GM12891 (cell line): ENCODE measurements at places on chromosomes 11 and 22.

DNA sequence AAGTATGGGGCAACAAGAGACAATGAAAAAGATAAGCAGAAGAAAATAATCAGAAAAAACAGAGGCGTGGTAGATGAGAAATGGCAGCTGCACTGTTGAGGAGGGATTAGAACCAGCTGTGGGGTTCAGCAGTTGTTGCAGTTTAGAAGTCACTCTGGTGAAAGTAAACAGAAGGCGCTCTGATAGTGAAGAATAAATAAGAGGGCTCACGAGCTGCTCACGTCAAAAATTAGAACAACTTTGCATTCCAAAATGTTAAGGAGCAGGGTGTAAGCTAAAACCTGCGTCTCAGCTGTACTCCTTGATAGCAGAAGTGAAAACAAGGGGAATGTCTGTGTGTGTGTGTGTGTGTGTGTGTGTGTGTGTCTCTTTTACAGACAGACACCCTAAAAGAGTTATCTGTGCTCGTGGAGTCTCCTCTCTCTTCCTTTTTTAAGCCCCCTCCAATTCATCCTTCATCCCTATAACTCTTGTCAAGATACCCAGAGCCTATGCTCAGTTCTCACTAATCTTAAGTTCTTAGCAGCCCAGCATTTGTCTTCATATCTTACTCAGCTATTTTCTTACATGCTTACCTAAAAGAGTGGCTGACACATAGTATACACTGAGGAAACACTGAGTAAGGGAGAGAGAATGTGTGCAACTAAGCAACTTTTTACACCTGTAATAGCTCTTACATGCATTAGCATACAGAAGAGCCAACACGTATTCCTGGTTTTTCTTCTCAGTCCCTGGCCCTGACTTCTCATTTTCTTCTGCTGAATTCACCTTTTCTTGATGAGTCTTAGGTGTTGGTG lies 8.9 kb downstream of the TTC17 start:
- no peak for DNase-seq

- no peak for DNase-seq
Observed at GRCh38 chr11:114478768-114479167, 39.5 kb downstream of the REXO2 start.

DNA sequence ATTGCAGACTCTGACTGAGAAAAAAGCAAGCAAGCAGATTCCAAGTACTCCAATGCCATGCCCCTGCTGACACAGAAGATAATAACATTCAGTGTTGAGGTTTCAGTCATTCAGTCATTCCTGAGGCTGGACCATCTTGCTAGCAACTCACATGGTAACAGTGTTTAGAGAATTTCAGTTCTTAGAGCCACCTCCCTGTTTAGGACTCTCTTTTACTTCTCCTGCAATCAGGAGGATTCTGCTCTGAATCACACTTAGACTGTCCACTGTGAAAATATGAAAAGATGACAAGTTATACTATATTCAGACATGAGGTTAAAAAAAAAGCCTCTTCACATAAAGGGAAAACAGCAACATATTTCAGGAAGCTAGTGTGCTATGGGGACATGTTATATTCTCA lies 183.9 kb upstream of the CTSC start:
- no peak for DNase-seq

DNA sequence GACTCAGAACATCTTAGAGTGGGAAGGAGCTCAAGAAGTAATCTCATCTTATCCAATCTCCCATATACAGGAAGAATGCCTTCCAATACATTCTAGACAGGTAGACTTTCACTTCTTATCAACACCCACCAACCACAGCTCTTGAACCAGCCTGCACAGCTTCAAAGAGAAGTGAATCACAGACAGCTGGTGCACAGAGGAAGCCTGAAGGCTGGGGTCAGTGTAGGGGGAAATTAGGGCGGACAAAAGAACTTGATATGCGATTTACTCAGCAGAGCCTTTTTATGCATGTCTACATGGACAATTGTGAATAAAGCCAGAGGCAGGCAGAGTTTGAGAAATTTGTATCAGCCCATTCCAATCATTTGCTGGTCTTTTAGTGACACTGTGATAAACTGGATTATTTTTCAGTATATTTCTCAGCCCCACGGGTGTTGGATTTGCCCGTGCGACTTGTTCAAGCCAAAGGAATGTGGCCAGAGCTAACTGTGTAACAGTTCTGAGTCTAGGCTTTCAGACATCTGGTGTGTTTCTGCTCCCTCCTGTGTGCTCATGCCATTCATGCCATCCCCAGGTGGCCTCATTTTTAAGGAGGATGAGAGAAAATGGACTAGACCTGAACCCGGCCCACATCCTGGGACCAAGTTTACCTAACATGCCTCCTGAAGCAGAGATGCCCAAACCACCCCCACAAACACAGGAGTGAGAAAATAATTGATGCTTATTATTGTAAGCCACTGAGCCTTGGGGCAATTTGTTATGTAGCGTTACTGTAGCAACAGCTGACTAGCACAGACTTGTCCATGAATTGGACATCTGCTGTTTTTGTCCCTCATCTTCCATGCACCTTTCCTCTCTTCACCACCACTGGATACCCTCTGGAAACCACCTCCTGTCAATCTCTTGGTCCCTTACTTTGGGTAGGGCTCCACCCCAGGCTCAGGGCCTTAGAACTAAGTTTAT lies 137.5 kb upstream of the HSD17B12 start:
- DNase-seq = no peak

DNA sequence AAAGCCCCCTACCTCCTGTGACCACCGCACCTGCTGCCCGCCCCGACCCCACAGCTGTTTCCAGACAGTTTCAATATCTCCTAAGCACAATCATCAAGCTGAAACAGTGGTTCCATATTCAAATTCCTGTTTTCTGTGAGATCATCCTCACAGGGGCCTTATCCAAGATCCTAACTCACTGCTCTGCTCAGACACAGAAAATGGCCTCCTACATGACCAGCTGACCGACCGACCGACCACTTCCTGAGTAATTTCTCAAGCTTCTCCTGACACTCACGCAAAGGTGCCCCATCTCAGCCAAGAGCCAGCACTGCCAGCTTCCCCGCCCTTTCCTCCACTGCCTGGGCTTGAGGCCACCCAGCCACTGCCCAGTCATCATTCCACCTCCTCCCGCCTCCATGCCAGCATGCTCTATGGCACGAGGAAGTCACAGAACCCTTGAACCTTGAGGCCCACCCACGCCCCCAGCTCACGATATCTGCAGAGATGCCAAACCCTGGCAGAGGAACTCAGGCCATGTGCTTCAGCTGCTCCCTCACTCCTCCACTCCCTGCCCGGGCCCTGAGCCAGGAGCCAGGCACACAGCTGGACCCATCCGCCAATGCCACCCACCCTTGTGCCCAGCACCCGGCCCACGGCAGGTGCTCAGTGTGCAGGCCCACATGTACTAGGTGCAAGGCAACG lies 14.0 kb downstream of the KIAA0930 start:
- DNase-seq = no peak

- no peak for DNase-seq
Observed at GRCh38 chr11:86237267-86237804, 7.2 kb upstream of the EED start.

GRCh38 chr22:23850136-23850611 lies 7.5 kb upstream of the SLC2A11 start:
- no peak for DNase-seq

GRCh38 chr11:27013781-27014361 lies 20.0 kb downstream of the FIBIN start:
- DNase-seq = no peak

DNA sequence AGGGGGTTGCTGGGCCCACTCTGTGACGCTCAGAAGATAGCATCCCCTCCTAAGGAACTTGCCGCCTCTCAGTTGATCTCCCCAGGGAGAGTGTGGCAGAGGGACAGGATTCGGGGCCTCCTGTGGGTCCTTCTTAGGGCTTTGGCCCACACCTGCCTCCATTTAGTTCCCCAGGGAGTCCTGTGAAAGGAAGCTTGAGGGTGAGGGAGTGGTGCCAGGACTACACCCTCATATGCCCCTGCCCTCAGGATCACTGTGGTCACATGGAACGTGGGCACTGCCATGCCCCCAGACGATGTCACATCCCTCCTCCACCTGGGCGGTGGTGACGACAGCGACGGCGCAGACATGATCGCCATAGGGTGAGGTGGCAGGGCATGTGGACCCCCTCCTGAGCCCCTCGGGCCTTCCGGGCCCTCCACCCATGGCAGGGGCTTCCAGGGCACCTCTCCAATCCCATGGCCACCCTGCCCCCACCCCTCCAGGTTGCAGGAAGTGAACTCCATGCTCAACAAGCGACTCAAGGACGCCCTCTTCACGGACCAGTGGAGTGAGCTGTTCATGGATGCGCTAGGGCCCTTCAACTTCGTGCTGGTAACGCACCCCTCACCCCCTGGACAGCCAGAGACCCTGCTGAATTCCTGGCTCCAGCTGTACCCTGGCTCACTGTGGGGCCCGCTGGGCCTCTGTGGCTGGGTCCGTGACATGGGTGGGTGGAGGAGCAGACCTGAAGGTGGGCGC lies 3.5 kb downstream of the INPP5J start:
- no peak for DNase-seq

DNA sequence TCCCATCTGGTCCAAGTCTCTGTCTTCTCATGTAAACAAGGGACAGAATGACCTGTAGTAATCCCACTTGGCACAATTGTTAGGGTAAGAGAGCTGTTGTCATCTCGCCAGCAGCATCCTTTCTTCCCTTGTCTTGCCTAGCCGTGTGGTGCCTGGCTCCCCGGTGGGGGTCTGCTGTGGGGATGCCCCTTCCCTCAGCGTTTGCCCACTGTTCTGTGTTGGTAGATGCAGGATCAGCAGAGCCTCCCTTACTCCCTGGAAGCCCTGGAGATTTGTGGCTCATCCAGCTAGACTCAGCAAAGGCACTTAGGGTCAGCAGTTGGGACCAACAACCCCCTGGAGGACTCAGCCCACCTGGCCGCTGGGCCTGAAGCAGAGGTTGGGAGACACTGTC lies 13.0 kb downstream of the ACO2 start:
- DNase-seq = no peak

DNA sequence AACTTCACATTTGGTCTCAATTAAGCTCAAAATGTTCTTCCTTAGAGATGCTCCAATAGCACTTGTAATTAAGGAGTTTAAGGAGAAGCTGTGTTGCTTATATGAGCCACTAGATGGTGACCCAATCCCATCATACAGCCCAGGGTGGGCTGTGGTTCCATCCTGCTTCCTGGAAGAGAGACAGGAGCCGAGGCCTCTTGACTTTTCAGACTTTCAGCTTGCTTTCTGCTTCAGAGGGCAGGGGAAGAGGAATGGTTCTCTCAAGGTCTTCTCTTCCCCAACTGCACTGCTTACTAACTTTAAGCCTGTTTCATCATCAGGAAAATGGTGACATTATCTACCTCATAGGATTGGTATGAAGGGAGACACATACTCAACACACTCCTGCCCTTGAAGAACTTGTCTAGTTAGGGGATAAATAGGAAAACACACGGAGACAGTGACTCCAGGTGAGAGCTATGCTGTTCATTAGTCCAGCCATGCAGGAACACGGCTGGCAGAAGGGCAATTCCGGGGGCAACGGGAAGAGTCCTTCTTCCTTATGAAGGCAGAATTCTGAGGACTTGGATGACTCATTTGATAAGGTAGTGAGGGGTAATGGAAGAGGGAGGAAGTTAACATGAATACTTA lies 20.1 kb downstream of the TMEM218 start:
- DNase-seq = no peak

GRCh38 chr11:125494974-125495725 lies 915 bp downstream of the FEZ1 start:
- DNase-seq = peak; percentile 26

GRCh38 chr11:6452219-6452618 lies 11.4 kb upstream of the HPX start:
- no peak for DNase-seq

DNA sequence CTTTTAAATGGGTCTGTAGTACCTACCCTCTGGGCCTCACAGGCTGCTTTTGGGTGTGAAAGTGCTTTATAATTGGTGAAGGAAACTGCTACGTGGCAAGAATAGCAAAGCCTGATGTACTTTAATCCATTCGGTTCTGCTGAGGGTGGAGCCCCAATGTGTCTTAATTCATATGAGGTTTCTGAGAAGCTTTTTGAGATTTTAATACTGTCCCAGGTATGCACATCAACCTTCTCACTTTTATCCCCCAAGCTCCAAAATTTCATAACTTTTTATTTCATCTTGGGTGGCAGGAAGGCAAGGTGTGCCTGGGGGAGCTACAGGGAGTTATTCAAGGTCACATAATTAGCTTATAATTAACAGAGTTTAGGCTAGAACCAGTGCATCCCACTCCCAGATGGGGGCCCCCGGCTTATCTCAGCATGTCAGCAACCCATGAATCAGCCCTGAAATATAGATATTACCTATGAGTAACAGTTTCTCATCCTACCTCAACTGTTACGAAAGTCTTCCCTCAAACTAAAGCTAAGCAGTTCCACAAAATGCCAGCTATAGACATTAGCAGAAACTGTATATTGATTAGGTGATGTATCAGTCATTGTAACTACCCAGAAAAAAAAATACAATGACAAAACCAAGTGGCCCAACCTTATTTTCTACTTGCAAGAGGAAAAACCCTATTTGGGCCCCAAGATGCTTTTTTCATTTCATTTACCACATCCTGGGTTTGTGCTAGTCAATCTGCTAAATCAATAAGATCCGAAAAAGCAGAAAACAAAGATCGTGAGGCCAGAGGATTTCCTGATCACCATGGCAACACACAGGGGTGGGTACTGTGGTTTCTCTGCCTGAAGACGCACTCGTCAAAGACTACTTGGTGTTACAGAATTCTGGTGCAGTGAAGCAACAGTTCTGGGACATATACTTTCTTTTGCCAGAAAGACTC lies 26.7 kb downstream of the CD44 start:
- DNase-seq = peak; percentile 35
